ENCODE measurements at places on chromosomes 7 and 10.

DNA sequence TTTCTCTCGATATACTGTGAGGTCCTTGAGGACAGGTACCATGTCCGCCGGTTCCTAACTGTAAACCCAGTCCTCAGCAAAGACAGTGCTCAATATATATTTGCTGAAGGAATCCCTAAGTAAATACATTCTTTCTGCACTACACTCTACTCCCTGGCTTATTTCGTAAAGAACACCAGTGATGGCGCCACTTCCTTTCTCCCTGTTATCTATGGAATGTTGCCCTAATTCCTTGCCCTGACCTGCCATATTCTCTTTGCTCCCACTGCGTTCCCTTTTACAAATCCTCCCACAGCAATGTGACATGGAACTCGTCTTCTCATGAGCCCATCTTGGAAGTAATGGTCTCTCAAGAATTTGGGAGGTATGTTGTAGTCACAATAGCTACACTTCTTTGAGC lies 507.4 kb upstream of the COBL start:
- no peak for DNase-seq

GRCh38 chr10:86958901-86959736 lies 720 bp downstream of the SNCG start:
- no peak for DNase-seq

GRCh38 chr7:46011059-46011458 lies 90.0 kb upstream of the IGFBP3 start:
- no peak for DNase-seq

- DNase-seq = no peak
Observed at GRCh38 chr10:123297175-123297574, 143.0 kb downstream of the BUB3 start.

DNA sequence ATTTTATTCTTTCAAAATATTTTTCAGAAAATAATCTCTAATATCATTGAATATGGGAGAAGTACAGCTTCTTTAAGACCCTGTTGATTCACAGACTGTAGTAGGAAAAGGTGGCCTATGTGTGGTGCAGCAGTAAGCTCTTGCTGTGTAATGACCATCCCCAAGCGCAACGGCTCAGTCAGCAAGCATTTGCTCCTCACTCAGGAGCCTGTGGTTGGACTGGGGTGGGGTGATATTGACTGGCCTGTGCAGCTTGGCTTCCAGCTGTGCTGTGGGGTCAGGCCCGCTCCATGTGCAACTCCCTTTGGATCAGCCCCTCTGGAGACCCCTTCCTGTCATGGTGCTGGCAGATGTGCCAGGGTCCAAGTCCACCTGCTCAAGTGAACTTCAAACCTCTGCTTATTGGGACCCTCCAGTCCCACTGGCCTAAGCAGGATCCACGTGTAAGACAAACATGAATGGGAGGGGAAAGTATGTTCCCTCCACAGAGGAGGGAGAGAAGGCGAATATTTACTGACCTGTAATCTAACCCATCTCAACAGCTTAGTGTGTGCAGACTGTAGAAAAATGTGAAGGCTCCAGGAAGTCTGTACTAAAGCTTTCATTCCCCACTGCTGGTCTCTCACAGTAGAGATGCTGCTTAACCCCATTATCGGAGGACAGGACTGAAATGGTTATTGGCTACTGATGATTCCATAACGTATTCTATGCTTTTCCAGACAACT lies 239.7 kb downstream of the WDR37 start:
- DNase-seq = no peak

DNA sequence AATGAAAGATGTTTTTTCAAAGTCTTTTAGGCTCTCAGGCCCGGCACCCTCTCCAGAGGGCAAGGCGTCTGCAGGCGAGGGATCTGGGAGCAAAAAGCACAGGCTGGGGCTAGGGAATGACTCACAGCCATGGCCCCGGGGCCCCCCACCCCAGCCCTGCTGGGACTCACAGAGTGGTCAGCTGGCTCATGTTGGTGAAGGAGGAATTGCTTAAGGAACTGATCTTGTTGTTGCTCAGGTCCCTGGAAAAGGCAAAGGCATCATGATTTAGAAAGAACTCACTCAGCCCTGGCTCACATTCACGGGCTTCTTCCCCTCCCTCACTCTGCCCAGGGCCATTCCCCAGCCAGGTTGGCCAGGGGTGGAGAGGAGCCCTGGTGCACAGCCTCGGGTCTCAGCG lies 151.5 kb downstream of the SLIT1 start:
- no peak for DNase-seq

- DNase-seq = no peak
Observed at GRCh38 chr7:106493041-106493731, 167.8 kb downstream of the CCDC71L start.
